Left ventricle myocardium superior (tissue), 1 donor: ENCODE measurements at places on chromosomes 2 and 18.

- no peak for DNase-seq
Observed at GRCh38 chr2:88355486-88355885, 97.0 kb downstream of the FOXI3 start.

DNA sequence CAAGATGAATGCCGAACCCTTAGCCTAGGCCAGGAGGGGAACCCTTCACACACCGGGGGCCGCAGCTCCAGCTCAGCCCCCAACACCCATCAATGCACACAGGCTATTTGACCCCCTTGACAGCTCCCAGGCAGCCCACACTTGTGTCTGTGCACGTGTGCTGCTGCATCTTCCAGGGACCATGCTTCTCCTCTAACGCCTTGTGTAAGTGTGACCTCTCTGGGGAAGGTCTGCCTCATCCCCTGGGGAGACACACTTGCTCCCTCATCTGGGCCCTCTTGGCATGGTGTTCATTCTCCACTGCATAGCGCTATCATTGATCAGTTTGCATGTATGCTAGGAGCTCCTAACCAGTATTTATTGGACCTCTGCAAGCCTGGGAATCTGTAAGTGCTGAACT, 120.0 kb upstream of the FHL2 start:
- DNase-seq, result no peak

DNA sequence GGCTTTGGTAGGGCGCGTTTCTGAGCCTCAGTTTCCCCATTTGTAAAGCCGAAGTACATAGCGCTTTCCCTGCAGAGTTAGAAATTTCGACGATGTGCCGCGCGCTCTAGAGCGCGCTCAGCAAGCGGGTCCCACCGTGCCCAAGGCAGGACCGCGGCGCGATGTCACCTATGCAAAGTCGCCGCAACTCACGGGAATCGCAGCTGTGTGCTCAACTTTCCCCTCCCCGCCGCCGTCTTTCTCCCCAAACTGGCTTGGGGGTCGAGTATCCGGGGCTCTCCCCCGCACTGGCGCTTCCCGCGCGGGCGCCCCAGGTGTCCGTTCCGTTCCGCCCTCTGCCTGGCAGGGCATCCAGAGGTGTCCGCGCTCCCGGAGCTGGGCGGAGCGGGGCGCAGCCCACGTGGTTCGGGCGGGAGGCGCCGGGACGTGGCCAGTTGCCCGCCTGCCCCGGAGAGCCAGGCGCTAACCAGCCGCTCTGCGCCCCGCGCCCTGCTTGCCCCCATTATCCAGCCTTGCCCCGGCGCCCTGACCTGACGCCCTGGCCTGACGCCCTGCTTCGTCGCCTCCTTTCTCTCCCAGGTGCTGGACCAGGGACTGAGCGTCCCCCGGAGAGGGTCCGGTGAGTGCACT, at the start of gene MLPH:
Gene MLPH, plus strand, starts transcription at position 433 of the 630 bp plus-strand sequence. CDS start 6,176 bp downstream, outside the sequence.
- peak; percentile 80 for DNase-seq

DNA sequence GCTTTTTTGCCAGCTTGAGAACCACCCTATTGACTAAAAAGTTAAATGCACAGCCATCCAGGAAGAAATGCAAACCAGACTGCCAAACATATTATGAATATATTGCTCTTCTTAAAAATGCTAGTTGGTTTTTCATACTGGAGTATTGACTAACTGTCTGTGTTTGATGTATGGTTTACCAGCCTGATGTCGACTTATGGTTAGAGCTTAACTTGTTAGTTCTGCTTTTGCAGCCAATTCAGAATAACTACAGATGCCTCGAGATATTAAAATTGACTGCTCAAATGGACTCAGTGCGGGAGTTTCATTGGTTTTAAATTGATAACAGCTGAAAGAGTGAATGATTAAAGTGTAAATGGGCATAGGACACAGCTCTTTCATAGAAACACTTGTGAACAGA, 369.8 kb downstream of the ARHGAP15 start:
- no peak for DNase-seq

GRCh38 chr18:3048121-3048520, 35.2 kb upstream of the LPIN2 start:
- DNase-seq, result no peak
